ENCODE measurements at places on chromosomes 5 and 9. TPM values are rescaled to one million over a fixed set of nuclear protein-coding genes. Genes with fewer than 3 reads are reported as not detected.

The FAM151B gene
- polyA plus RNA-seq: 0.62 TPM

- DNase-seq: no peak
Measured at GRCh38 chr5:68196876-68197275, 18.7 kb upstream of the PIK3R1 start.

The ACTBL2 gene
- not detected for polyA plus RNA-seq

- DNase-seq: no peak
Measured at GRCh38 chr5:88787856-88788255, 95.1 kb downstream of the MEF2C start.

- DNase-seq: no peak
Measured at GRCh38 chr9:135228345-135228982, 141.0 kb downstream of the OLFM1 start.

The OBP2B gene
- not detected for polyA plus RNA-seq

DNA sequence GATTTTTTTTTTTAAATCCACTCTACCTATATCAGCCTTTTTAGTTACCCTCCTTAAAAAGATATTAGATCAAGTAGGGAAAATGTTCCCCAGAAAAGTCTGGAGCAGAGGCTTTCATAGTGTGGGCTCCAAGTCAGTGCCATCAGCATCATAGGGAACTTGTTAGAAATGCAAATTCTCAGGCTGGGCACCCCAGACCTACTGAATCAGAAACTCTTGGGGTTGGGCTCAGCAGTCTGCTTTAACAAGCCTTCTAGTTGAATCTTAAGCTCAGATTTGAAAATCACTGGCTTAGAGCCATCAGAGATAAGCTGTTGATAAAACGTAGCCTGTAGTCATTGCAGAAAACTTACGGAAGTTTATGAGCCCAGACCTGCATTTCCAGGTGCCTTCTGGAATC, 140.1 kb downstream of the TMEM38B start:
- DNase-seq: no peak

- no peak for DNase-seq
Measured at GRCh38 chr9:32247168-32247567, 137.3 kb upstream of the ACO1 start.

- DNase-seq: no peak
Measured at GRCh38 chr9:4061717-4062116, 238.2 kb downstream of the GLIS3 start.

DNA sequence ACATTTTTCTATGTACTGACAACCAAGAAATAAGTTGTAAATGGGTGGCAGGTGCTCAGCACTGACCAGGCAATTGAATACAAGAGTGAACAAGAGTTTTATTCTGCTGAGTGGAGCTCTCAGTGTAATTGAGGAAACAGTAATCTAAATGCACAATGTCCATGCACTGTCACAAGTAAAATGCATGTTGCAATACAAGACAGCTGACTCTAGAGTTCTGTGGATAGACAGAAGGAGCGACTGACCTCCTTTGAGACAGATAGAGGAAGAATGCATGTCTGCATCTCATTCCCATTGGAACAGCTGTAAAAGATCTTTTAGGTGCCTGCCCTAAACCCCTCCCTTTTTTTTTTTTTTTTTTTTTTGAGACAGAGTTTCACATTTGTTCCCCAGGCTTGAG, 299.0 kb downstream of the FBXL7 start:
- DNase-seq: no peak

The KIF4B gene
- polyA plus RNA-seq: 0.02 TPM

The TAF1L gene
- 0.02 TPM for polyA plus RNA-seq

The GABRA6 gene
- not detected for polyA plus RNA-seq
